ENCODE measurements at places on chromosomes 1 and 21.

DNA sequence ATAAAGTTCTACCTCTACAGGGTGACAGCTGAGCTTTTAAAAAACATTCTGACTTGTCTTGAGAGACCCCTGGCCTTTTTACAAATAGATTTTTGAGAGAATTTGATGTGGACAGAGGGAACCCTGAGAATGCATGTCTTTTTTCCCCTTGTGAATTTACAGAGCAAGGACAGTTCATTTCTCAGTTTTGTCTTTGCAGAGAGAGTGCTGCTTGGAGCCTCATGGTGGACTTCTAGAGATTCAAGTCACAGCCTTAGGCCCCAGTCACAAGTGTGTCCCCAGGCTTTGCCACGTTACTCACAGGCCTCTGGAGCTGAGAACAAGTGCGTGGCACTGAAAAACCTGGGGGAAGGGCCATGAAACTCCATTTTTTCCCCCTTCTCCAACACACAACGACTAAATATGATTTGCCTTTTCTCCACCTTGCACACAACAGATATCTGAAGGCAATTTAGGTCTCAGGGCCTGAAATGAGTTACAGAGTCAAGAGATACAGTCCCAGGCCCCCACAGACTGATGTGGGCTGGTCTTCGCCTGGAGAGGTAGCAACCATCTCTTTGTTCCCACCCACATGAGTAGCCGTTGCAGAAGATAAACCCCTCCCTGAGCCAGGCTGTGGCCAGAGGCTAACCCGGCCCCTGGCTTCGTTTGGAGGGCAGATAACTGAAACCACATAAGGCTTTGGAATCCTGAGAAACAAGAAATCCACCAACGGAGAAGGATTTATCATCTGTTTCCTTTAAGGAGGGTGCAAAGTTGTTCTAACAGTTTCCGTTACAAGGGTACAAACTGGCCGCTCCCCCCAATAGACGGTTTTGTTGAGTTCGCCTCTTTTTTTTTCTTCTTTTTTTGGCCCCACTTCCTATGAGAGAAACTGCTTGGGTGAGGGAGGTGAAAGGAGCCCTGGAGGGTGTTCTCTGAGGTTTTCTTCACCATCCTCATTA is 1.0 kb upstream of the PIGV start:
- DNase-seq = no peak

- DNase-seq = no peak
These were observed 35.9 kb downstream of the PIK3R3 start for GRCh38 chr1:46096269-46097148.

DNA sequence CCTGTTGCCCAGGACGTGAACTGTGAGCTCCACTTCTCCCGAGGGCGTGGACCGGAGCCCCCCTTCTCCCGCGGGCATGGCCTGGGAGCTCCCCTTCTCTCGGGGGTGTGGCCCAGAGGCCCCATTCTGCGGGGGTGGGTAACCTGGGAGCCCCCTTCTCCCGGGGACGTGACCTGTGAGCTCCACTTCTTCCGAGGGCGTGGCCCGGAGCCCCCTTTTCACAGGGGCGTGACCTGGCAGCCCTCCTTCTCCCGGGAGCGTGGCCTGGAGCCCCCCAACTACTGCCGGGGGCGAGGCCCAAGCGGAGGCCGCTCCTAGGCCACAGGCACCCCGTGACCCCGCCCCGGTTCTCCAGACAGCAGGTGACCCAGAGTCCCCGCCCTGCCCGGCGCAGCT is 320 bp downstream of the C1orf174 start:
- no peak for DNase-seq

GRCh38 chr1:8910914-8911313 is 32.4 kb upstream of the ENO1 start:
- DNase-seq = no peak

GRCh38 chr1:35715568-35716002 is 3.1 kb downstream of the C1orf216 start:
- DNase-seq = peak; percentile 66

DNA sequence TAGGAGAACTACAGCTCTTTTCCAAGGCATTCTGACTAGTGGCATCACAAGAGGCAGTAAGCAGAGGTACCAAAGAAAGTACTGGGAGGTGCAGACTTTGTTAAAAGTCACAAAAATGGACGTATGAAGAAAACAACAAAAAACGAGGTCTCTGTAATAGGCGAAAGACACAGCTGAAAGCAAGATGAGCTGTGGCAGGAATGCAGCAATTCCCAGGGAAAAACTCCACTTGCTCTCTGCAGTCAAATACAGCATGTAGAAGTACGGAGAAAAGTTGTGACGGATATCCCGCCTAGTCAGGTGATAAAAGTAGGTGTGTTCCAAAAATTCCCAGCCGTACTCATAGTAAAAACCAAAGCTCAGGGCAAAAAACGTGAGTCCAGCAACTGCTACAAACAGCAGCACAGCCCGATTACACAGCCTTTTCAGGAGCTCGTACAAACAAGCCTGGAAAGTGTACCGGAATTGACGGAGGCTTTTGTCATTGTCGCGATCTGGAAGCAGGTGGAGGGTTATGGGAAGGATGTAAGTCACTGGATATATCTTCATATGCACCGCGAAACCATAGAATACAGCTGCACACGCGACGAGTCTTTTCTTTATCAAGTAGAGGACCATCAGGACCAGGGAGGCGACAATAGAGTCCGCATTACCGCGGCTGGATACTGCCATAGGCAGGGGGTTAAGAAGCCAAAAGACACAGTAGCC is 979 bp downstream of the PIGM start:
- no peak for DNase-seq

GRCh38 chr1:2044510-2045319 is 5.5 kb upstream of the PRKCZ start:
- peak; percentile 61 for DNase-seq

DNA sequence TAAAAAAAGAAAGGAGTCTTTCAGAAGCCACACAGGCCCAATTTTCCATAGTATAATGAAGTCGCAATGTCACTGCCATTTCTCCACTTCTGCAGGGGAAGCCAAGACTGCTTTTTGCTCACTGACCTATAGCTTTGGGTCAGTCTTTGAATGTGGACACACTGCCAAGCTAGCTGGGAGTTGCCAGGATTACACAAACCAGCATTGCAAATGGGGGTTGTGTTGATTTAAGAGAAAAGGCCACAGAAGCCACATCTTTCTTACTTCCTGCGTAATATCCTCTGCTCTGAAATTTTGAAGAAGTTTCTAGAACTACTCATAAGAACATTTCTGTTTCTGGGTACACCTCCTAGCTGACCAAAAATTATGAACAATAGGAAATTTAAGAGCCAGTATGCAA is 45.8 kb upstream of the SAMSN1 start:
- no peak for DNase-seq

GRCh38 chr1:35672116-35672515 is 30.8 kb upstream of the PSMB2 start:
- no peak for DNase-seq

- no peak for DNase-seq
These were observed 8.4 kb downstream of the ADARB1 start for GRCh38 chr21:45082736-45083135.
